ENCODE measurements at places on chromosomes 12 and 14.

DNA sequence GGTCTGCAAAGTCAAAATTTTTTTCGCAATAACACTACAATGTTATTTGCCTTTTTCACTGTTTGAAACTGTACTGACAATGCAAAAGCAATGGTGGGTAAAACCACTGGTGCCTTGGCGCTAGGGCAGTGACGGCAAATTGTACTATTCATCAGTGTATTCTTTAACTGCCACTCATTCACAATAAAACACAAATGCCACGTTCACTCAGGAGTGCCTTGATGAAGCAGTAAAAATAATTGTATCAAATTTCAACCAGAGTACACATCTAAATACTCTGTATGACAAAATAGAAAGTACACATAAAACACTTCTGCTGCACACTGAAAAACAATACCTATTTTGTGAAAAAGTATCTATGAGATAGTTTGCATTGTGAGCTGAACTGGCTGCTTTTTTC lies 17.8 kb downstream of the DCAF5 start:
- no peak for DNase-seq

- DNase-seq = no peak
Observed at GRCh38 chr14:93902619-93903307, 24.4 kb upstream of the FAM181A start.

DNA sequence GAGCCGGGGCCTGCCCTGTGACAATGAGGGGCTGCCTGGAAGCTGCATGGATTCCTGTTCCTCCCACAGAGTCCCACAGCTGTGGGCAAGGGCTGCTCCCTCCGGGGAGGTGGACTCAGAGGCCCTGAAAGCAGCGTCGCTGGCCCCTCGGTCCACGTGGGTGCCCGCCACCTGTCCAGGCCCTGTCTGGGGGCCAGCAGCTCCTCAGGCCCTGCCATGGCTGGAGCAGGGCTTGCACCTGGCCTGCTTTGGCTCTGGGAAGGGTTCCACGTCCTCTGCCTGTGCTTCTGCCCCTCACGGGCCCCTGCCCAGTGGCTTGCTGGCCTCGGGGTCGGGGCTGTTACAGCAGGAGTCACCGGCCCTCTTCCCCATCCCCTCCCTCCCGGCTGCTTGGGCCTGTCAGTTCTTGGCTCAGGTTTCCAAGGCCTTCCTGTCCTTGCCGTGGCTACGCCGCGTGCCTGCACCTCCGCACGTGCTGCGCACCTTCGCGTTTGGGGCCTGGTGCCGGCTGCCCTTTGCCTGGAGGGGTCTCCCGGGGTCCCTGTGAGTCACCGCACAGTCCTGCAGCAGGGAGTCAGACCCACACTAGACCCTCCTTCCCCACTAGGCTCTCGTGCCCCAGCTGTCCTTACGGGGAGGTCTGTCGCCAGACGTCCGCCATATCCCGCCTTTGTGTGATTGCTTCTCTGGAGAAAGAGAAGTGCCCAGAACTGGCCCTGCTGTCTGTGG lies 5.8 kb downstream of the FBRSL1 start:
- DNase-seq = no peak

DNA sequence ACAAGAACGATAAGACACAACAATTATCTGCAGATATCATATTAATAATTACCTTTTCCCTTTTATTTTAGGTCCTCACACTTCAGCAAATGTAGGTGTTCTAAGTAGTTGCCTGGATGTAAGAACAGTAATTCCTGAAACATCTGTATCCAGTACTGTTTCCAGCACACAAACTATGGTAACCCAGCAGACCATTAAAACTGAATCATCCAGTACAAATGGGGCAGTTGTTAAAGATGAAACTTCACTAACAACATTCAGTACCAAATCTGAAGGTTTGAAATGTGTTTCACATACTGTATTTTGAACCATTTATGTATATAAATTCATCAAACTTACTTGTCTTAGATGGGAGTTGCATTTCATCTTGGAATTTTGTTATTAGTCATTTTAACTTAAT lies 31.0 kb downstream of the HCFC2 start:
- DNase-seq = no peak

GRCh38 chr14:91140672-91141071 lies 26.8 kb downstream of the DGLUCY start:
- no peak for DNase-seq

GRCh38 chr14:90740081-90740480 lies 76.1 kb downstream of the TTC7B start:
- no peak for DNase-seq

DNA sequence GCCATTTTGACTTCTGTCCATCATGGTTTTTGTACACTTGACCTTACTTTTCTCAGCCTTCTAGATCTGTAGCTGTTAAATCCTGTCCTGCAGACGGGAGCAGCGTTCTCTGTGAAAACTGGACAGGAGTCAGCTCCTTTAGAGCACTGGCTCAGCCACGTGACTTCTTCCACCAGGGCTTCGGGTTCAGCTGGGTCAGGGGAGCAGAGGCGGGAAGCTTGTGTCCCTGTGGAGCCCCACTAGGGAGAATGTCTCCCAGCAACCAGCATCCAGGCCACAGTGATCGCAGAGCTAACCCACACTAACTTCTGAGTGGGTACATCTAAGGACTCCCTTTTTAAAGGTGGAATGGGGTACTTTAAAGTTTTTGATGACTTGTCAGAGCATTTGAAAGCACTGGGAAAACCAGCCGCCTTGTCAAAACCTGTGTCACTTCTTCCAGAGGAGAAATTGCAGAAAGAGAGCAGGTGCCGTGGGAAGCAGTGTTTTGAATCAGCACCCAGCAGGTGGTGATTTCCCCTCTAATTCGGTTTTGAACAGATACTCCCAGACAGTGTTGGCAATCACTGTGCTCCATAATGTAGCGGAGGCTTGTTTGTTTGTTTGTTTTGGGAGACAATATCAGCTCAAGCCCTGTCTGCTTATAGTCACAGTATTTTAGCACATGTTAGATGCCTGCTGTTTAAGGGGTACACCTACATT lies 17.9 kb downstream of the DERA start:
- DNase-seq = no peak

GRCh38 chr12:11016937-11017336 lies 5.5 kb downstream of the TAS2R19 start:
- no peak for DNase-seq

- DNase-seq = no peak
Observed at GRCh38 chr14:88386256-88386794, 868 bp downstream of the SPATA7 start.

DNA sequence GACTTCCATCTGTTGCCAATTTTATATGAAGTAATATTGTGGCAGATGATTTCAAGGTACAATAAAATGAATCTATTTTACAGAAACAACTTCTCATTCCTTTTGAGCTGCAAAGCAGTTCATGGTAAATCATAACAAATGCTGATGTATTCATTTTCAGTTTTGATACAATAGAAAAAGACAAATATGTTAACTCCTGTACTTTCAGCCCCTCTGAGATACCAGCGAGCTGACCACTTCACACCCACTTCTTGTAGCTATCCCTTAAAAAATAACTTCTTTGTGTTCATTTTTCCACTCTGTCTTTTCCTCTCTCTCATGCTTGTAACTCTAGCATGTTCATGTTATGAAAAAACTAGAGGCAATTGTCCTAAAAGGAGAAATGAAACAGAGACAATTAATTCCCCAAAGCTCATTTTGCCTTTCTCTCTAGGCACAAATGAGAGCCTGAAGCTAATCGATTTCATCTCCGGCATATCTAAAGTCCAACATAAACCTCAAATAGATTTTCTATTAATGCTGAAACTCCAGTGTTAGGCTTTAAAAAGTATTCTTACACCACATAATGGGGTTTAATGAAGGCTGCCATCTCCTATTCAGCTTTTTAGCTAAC lies 182.9 kb downstream of the C12orf42 start:
- no peak for DNase-seq

- DNase-seq = no peak
Observed at GRCh38 chr12:102052192-102053061, 9.4 kb downstream of the WASHC3 start.

GRCh38 chr12:19198272-19198671 lies 68.7 kb downstream of the PLEKHA5 start:
- no peak for DNase-seq

GRCh38 chr14:63663428-63664341 lies 22.0 kb upstream of the WDR89 start:
- no peak for DNase-seq

DNA sequence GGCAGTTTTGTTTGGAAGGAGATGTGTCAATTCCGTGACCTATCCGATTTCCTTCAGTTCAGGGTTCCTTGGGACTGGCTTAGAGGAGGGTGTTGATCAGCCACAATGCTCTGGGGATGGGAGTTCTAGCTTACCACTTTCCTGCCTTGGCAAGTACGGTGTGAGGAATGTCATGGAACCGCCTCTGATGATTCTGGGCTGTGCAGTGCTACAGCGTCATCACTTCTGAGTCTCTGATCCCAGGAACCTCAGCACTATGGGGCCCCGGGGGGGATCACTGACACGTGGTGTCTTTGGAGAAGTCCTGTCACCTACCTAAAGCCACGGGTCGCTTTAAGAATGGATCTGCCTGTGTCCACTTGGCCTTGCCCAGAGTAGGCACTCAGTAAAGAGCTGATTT lies 271.5 kb upstream of the FKBP4 start:
- no peak for DNase-seq

DNA sequence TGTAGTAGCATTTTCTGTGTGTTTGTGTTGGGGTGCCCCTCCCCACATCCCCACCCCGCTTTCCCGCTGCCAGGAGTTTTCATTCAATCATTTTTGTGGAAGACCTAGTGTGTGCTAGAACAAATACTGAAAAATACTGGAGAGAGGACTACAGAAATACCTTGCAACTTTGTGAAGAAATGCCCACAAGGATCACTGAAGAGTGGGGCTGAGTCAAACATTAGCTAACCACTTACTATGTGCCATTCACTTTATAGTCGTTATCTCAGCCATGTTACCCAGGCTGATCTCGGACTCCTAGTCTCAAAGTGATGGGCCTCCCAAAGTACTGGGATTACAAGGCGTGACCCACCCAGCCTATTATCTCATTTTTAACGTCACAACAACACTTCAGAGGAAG lies 559 bp upstream of the LMBR1L start:
- no peak for DNase-seq

DNA sequence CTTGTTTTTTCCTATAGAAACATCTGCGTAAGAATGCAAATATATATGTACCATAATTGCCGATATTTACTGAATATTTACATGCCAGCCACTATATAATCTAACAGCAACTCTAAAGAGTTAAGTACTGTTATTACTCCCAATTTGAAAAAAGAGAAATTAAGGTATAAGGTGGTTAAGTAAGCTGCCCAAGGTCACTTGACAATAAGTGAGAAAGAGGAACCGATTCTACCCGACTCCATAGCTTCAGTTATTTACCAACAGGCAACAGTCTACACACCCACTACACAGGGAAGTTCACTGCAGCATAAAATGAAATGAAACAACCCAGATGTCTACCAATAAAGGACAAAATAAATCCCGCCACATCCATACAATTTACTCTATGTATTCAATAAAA lies 1.1 kb downstream of the MIS18BP1 start:
- no peak for DNase-seq

GRCh38 chr12:95424271-95424994 lies 49.5 kb upstream of the METAP2 start:
- DNase-seq = no peak

DNA sequence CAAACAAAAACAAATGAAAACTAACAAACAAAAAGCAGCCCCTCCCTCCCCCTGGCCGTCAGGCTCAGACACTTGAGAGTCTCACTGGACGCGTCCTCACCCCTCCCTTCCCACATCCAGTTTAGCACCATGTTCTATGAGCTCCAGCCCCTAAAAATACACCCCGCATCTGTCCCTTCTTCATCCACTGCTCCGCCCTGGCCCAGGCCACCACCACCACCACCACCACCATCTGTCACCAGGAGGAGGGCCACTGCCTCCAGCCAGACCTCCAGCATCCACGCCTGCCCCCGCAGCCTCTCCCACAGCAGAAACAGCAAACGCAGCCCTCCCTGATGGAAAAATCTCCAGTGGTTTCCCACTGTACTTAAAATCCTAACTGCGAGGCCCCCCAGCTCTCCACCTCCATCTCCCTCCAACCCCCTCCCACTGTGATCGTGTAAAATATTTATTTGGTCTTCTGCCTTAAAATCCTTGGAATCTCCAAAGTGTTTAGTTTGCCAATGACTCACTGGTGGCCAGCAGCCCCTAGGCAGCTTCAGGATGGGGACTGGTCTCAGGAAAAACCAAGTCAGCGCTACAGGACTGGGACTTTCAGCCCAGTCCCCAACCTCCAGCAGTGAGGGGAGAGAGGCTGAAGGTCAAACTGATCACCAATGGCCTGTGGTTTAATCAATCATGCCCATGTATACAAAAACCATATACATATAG lies 95.1 kb downstream of the SCARB1 start:
- no peak for DNase-seq

DNA sequence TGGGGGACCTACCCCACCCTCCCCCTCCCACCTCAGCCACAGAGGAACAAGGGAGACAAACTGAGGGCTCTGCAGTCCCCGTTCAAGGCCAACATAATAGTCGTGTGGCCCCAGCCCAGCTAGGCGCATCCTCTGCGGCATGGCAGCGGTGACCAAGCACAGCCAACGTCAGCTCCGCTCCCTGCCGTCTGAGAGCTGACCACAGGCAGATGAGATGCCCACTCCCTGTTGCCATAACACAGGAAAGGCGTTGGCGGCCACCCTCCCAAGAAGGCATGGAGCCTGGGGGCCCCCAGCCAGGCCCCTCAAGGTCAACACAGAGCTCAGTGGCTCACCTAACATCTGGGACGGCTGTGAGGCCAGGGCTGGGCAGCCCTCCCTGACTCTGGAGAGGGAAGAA lies 32.6 kb upstream of the UBC start:
- no peak for DNase-seq

- no peak for DNase-seq
Observed at GRCh38 chr12:62808166-62808879, 126.6 kb downstream of the PPM1H start.

- DNase-seq = peak; percentile 56
Observed at GRCh38 chr14:106185837-106186233, 659.5 kb downstream of the TMEM121 start.

DNA sequence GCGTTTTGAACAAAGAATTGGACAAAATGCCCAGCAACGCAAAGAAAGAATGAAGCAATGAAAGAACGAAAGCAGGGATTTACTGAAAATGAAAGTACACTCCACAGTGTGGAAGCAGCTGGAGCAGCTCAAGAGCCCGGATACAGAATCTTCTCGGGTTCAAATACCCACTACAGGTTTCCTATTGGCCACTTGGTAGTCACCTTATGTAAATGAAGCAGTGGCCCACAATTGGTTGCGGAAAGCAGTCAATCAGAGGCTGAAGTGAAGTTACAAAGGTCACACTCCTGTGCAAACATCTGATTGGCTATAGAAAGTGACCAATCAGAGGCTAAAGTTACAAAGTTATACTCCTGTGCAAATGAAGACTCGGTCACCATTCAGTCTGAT lies 15.0 kb upstream of the PPP1R13B start:
- DNase-seq = no peak

DNA sequence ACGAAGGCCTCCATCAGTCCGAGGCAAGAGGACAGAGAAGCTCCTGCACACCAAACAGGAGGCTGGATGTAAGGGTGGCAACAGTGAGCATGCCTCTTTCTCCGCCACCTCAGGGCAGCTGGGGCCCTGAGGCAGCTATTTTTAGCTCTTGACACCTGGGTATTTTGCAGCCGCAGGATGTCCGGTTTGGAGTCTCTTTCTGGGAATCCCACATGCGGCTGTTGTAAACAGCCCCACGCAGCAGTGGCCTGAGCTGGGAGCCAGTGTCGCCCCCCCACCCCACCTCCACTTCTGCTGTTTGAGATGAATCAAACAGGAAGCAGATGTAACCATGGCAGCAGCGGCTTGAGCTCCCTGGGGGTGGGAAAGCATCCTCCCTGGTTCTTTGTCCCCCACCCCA lies 11.7 kb downstream of the HDAC7 start:
- DNase-seq = peak; percentile 83

- DNase-seq = no peak
Observed at GRCh38 chr12:95594136-95594535, 42.9 kb upstream of the USP44 start.

Measured in stimulated activated CD4-positive, alpha-beta T cell treated with anti-CD3 and anti-CD28 coated beads, Interleukin-12 subunit alpha, Interleukin-12 subunit beta, amount 100 ng/mL, for 24 hours (primary cell).